Endodermal cell (in vitro differentiated cells): ENCODE measurements at places on chromosomes 2 and 18. TPM values are rescaled to one million over a fixed set of nuclear protein-coding genes. Genes with fewer than 3 reads are reported as not detected.

- DNase-seq, result peak; percentile 98
Measured at GRCh38 chr2:112726487-112727190, 5.8 kb downstream of the NT5DC4 start.

- no peak for DNase-seq
Measured at GRCh38 chr2:146912536-146912935, 932.3 kb upstream of the ACVR2A start.

GRCh38 chr2:178304333-178304732, 110.0 kb downstream of the OSBPL6 start:
- DNase-seq, result no peak

Gene STK25
- total RNA-seq, result 223 and 252 TPM in 2 replicates

Gene KYNU
- total RNA-seq, result 1.0 and 1.2 TPM in 2 replicates

DNA sequence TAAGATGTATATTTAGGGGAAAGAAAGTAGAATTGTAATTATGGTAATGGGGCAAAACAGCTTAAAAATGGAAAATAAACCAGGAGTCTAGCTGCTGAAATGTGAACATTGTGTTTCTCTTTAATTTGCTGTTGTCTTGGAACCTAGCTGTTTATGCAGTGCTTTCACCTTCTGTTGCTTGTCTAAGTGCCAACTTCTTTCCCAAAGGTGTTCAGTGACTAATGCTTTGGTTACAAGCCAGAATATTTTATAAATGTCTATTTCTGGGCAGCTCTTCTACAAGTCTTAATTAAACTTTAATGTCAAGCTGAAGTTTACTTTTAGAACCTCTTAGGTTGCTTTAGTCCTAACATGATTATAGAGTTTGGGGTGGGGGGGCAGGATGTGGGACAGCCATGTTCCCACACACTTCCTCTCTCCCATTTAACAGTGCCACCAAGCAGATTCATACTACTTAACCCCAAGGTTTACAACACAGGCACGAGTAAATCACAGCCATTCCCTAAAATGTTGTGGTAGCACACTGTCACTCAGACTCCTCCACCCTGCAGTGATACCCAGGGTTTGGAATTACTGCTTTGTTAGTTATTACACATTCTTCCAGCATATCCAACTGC, 60.6 kb downstream of the ITGA4 start:
- no peak for DNase-seq

GRCh38 chr18:74856434-74856833, 258.8 kb downstream of the ZNF407 start:
- DNase-seq, result no peak

Gene NEU2
- not detected in 2 replicates for total RNA-seq

Gene INO80C
- 27.1 to 31.1 TPM (median 28.6 TPM) in 3 replicates for total RNA-seq

DNA sequence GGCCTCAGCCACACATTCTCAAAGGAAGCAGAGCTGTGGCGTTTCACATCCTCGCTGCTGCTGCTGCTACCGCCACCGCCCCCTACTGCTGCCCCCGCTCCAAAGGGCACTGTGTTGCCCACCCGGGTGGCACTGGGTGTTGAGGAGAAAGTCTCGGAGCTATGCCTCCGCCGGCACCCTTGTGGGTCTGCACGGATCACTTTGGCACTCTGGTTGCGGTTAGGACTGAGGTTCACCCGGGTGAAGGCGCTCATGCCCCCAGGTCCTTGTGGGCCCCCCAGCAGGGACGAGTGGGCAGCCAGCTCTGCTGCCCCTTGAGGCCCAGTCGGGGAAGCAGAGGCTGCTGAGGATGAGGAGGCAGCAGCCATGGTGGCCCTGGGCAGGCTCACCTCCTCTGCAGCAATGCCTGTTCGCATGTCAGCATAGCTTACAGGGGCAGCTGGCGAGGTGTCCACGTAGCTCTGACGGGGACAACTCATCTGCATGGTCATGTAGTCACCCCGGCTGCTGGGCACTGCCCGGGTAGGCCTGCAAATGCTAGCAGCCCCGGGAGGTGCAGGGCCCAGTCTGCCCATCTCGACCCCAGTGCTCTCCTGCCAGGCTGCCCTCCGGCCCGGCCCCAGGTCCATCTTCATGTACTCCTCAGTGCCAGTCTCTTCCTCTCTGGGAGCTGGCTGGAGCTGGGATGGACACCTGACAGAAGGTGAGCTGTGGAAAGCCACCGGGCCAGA, 4.2 kb downstream of the IRS1 start:
- DNase-seq, result peak; percentile 42

GRCh38 chr18:75377926-75378325, 49.6 kb downstream of the SMIM21 start:
- no peak for DNase-seq

DNA sequence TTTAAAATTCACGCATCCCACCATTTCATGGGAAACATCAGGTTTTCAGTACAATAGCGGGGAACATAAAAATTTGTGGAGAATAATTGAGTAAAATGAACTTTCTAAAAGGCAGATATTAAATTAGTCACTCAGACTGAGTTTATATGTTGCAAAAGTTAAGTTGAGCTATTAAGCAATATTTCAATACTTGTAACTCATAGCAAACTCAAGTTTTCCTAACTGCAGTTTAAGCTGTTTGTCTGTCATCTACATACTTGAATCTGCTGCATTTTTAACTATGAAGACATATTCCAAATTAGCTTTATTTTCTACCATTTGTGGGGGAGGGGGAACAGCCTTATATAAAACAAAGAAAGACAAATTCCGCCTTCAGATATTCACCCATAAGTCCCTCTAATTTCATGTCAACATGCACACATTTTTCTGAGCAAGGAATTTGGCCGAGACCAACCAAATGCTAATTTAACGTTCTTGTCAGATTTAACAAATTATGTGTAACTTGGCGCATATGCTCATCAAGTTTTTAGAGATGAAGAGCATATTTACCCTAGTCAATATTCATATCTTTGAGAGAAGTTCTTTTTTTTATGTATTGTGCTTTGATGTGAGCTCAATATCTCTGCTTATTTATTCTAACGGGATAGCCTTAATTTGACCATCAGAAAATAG, 462.9 kb downstream of the TXNL1 start:
- no peak for DNase-seq

GRCh38 chr2:19623488-19623887, 265.1 kb upstream of the OSR1 start:
- no peak for DNase-seq

DNA sequence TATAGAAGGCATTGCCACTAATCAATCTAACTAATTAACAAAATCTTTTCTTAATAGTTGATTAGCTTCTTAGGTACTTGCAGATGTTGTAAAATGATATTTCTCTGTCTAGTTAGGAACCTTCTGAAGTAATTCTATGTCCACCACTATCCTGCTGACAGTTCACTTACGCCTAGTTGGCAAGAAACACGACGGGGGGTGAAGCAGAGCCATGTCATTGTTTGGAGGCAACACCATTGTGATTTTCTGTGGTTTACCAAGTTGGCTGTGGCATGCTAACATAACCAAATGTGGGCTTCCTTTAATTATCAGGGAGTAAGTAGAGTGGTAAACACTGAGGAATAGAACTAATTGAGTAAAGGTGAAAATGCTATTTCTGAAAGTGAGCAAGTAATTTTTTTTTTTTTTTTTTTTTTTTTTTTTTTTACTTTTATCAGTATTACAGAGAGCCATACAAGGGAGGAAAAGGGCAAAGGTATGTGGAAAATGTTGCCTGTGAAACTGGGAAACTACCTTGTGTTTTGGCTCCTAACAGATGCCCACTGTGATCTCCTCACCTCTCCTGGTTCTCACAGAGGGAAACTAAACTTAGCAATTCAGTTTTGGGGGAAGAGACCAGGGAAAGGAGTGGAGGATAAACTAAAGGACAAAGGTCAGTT, 126.8 kb downstream of the MEIS1 start:
- DNase-seq, result peak; percentile 83

DNA sequence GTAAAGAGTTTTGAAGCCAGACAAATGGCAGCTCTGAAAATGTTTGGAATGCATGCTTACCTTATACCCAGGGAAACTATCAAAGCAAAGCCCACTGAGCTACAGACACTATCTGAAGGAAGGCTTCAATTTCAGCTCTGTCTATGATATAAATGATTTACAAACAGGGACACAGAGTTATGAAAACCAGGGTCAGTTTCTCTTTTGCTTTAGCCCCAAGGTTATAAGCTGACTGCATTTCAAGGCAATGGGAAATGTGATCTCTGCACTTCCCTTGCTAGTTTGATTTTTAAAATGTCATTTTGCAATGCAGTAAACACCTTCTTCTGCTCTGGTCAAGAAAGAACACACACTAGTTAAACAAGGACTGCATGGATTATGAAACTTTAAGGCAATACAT, 65.2 kb upstream of the CCDC195 start:
- no peak for DNase-seq

Gene DSC2
- 50.5 to 58.4 TPM (median 54.9 TPM) in 3 replicates for total RNA-seq

DNA sequence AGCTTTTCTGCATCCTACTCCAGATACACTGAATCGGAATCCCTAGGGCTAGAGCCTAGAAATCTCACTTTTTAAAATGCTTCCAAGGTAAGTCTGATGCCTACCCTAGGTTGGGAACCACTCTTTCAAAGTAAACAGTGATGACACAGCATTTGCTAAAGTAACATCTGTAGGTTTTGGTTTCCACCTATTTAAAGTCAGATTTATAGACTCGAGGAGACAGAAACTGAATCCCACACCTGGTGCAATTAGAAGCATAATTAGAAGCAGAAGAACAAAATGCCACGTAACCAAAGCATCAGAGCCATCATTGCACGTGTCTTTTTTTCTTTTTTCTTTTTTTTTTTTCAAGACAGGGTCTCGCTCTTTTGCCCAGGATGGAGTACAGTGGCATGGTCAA, 40.9 kb downstream of the PDK1 start:
- no peak for DNase-seq

- peak; percentile 85 for DNase-seq
Measured at GRCh38 chr18:48539406-48540250, 797 bp downstream of the CTIF start.

DNA sequence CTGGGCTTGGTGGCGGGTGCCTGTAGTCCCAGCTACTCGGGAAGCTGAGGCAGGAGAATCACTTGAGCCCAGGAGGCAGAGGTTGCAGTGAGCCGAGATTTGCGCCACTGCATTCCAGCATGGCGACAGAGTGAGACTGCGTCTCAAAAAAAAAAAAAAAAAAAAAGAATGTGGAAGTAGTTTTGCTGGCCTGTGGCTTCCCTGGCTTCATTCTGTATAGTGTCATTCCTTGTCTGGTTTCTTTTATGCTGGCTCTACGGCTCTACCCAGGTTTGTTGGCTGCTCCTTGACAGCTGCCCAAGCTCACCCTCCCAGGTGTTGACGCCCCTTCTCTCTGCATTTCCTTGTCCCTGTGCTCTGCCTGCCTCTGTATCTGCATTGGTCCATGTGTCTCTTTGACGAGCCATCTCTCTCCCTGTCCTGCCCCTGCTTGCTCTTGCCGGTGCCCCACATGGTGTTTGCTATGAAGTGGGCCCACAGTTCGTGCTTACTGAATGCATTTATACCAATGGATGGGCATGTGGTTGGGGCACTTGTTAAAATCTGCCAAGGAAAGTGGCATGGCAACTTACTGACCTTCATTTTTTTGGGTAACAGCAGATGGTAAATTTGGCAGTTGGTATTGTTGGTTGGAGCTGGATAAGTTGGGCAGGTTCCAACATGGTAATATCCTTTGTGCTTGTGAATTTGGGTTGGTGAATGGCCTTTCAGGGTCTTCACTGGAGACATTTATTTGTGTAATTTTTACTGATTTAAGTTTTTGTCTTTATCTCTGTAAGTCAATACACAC, 113.9 kb downstream of the MAP4K4 start:
- DNase-seq, result no peak

Gene AQP12B
- not detected in 2 replicates for total RNA-seq

Gene RTP5
- not detected in 2 replicates for total RNA-seq

- DNase-seq, result no peak
Measured at GRCh38 chr2:142270990-142271389, 140.2 kb upstream of the LRP1B start.

DNA sequence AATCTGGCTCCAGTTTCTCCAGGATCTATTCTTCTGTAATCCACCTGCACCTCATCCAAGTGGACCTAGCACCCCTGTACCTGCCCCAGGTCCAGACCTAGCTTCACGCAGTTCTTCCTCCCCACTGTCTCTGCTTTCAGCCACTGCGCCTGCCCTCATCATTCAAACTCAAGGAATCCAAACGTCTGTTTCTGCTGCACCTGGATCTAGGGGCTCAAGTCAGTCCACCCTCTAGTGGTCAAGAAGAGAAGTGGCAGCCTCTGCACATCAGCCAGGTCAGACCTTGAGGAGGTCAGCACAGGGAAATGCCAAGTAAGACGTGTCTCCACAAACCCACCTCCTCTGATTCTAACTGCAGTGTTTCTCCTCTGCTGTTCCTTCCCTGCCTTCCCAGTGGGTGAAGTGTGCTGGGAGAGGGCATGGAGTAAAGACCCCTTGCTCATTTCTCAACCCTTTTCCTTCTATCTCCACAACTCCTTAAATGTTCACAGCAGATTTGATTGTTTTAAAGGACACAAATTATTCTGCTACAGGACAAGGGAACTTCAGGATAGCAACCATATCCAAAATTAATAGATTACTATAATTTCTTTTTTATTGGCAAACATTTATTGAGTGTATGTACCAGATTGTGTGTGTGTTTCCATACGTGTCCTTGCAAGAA, 8.6 kb upstream of the RNF152 start:
- peak; percentile 88 for DNase-seq

Gene ARL5A
- 63.3 to 77.1 TPM (median 73.7 TPM) in 3 replicates for total RNA-seq

Gene CNGA3
- 0.26 TPM in 1 of 3 replicates, not detected in the others for total RNA-seq

DNA sequence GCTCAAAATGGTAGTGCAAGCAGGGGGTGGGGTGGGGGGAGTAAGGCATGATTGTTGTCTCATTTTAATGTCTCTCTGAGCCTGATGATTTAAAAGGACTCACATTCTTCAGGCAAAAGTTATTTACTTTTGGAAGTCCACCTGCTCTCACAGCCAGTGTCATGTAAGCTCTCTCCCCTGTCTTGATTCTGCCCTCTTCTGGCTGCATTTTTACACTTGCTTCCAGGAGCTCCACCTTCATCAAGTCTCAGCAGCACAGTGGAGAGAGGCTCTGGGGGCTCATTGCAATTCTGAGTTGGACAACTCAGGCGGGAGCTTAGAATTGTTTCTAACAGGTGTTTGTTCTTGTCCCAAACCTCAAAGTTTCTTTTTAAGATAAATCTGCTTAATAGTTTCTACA, 39.2 kb downstream of the GNAL start:
- peak; percentile 79 for DNase-seq

DNA sequence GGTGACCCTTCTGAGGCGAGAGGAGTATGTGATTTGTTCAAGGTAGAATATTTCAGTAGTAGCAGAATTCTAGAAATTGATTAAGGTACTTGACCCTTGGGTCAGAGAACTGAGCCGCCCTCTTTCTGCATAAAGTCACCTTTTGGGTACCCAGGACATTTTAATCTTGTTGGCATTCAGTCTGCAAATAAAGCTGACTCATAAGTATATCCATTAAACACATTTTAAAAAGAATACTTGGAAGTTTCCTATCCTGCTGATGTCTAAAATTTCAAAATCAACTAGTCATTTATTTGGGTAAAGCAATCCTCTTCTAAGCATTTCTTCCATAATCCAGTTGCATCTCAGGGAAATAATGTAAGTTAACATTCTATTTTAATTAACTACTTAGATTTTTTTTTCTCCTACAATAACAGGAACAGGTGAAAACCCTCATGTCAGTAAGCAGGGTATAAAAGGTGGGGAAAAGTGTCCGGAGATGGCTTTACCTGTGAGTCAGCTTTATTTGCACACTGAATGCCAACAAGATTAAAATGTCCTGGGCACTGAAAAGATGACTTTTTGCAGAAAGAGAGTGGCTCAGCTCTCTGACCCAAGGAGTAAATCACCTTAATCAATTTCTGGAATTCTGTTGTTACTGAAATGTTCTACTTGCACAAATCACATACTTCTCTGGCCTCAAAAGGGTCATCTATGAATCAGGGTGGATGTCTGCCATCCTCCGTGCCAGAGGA, 78.7 kb upstream of the ITGA6 start:
- DNase-seq, result no peak

Gene TTN
- 75.0 and 101 TPM in 2 replicates for total RNA-seq

Gene GALNT14
- 1.4 and 2.1 TPM in 2 replicates for total RNA-seq
